ENCODE measurements at places on chromosomes 6 and 20. TPM values are rescaled to one million over a fixed set of nuclear protein-coding genes. Genes with fewer than 3 reads are reported as not detected.

The BTN1A1 gene
- not detected for polyA plus RNA-seq

The PTGIS gene
- polyA plus RNA-seq, result 8.1 TPM

The NKX2-4 gene
- not detected for polyA plus RNA-seq

The RBPJL gene
- not detected for polyA plus RNA-seq

The CLVS2 gene
- not detected for polyA plus RNA-seq

The AFDN gene
- 20.7 TPM for polyA plus RNA-seq

The ADGRF5 gene
- not detected for polyA plus RNA-seq

Data from AG04450 (cell line).